ENCODE measurements at places on chromosomes 6 and 20.

GRCh38 chr6:27836783-27837624 is 75.2 kb downstream of the OR2B2 start:
- no peak for DNase-seq
- H3K27me3 ChIP-seq: no peaks in the 10 kb centered on the region
- H3K36me3 ChIP-seq: no peaks in the 10 kb centered on the region
- peak overlapping the region; percentile 100 for H3K27ac ChIP-seq

DNA sequence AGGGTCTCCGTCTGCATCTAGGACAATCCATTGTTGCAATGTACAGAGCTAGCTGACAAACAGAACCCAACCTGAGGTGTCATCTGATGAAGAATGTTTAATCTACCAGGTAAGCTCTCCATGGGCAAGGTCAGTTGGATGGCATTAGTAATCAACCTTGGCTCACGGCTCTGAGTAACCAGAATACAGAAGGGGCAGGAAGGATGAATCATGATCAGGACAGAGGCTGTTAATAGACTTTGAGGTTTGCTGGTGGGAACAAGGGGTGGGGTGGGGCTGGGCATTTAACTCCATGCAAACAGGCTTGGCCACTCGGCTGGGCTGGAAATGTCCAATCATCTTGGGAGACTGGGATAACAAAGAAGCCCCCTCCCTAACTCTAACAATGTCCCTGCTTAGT is 77.1 kb upstream of the MRPS10 start:
- no peak overlapping the region for H3K4me3 ChIP-seq
- no peaks in the 10 kb centered on the region for H3K27me3 ChIP-seq
- no peak overlapping the region for H3K27ac ChIP-seq
- no peaks in the 10 kb centered on the region for H3K36me3 ChIP-seq
- DNase-seq: no peak

DNA sequence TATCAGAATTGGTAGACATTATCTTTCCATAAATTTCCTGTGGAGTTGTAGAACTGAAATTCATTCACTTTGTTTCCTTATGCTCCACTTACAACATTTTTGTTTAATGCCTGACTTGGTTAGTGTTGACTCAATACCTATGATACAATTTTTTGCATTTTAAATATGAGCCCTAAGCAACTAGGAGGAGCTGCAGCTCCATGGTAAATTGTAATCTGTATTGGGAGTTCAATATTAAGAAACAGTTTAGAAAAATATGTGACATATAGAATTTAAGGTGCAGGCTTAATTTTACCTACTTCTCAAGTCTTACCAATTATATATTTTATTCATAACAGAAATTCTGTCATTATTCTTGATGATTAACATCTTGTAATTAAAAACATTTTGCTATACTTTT is 868.3 kb downstream of the EYS start:
- H3K4me3 ChIP-seq: no peak overlapping the region
- no peak overlapping the region for H3K27ac ChIP-seq
- no peaks in the 10 kb centered on the region for H3K4me1 ChIP-seq
- H3K27me3 ChIP-seq: no peaks in the 10 kb centered on the region
- DNase-seq: no peak
- no peaks in the 10 kb centered on the region for H3K36me3 ChIP-seq

DNA sequence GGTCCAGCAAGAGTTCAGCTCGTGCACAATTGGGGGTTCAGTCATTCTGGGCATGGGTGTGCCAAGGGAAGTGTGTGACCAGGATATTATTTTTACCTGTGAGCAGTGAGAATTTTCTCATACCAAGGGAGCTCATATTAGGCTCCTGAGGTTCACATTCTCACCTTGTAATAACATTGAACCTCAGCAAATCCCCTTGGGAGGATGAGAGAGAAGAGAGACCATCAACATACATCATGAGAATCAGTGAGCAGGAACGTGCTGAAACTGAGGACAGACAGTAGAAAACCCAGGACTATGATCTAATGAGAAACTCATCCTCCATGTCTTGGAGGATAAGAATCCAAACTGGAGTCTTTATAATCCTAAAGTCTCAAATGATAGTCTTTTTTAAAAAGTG is 33.4 kb upstream of the XRN2 start:
- no peak for DNase-seq
- H3K36me3 ChIP-seq: no peaks in the 10 kb centered on the region
- peaks cover 6% of the 10 kb centered on the region for H3K27me3 ChIP-seq
- no peak overlapping the region for H3K4me3 ChIP-seq
- no peak overlapping the region for H3K27ac ChIP-seq

- no peaks in the 10 kb centered on the region for H3K4me1 ChIP-seq
- no peak overlapping the region for H3K27ac ChIP-seq
- no peaks in the 10 kb centered on the region for H3K27me3 ChIP-seq
- no peak for DNase-seq
- no peaks in the 10 kb centered on the region for H3K36me3 ChIP-seq
Measured at GRCh38 chr6:149815788-149816187, 48.4 kb downstream of the LRP11 start.

GRCh38 chr6:137122612-137123011 is 50.8 kb downstream of the IL22RA2 start:
- no peaks in the 10 kb centered on the region for H3K4me1 ChIP-seq
- H3K27me3 ChIP-seq: no peaks in the 10 kb centered on the region
- H3K4me3 ChIP-seq: no peak overlapping the region
- no peak overlapping the region for H3K27ac ChIP-seq

DNA sequence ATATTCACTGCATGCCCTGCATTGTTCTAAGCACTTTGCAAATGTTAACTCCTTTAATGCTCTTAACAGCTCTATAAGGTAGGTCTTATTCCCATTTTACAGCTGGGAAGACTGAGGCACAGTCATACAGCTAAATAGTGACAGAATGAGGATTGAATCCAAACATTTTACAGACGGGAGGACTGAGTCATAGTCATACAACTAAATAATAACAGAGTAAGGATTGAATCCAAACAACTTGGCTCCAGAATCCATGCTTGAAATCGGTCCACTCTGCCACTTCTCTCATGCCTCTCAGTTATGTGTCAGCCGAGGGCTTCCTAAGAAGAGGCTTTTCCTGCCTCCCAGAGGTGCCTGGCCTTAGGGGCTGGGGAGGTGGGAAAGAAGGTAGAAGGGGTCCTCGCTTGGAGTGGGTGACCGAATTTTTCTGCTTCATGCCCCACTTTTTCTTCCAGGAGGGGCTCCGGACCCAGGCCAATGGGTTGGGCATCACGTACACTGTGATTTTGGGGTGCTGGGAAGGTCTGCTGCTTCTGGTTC is 137.4 kb upstream of the RNF24 start:
- H3K27me3 ChIP-seq: no peaks in the 10 kb centered on the region
- H3K4me1 ChIP-seq: peaks cover 4% of the 10 kb centered on the region
- H3K27ac ChIP-seq: no peak overlapping the region

DNA sequence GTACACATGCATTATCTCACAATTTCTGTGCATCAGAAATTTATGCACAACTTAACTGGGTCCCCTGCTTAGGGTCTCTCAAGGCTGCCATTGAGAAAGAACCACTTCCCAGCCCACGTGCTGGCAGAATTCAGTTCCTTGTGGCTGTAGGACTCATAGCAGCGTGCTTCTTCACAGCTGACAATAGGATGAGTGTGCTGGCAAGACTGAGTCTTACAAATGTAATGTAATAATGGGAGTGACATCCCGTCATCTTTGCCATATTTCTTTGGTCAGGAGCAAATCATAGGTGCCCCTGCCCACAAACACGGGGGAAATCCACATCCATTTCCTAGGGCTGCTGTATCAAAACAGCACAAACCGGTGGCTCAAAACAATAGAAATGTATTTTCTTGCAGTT is 77.4 kb downstream of the FIG4 start:
- no peaks in the 10 kb centered on the region for H3K36me3 ChIP-seq
- H3K27ac ChIP-seq: no peak overlapping the region
- no peaks in the 10 kb centered on the region for H3K27me3 ChIP-seq
- no peaks in the 10 kb centered on the region for H3K4me1 ChIP-seq
- no peak for DNase-seq
- no peak overlapping the region for H3K4me3 ChIP-seq

- H3K27ac ChIP-seq: peak overlapping the region; percentile 64
- no peak for DNase-seq
- H3K4me1 ChIP-seq: peaks cover 4% of the 10 kb centered on the region
- H3K27me3 ChIP-seq: no peaks in the 10 kb centered on the region
Measured at GRCh38 chr20:37095108-37095598, 644 bp downstream of the RBL1 start.

GRCh38 chr20:4876731-4877130 is 124.6 kb downstream of the SLC23A2 start:
- H3K27ac ChIP-seq: no peak overlapping the region
- no peaks in the 10 kb centered on the region for H3K4me1 ChIP-seq
- no peak overlapping the region for H3K4me3 ChIP-seq
- H3K27me3 ChIP-seq: no peaks in the 10 kb centered on the region
- no peak for DNase-seq

All from breast epithelium (tissue), 4 donors.